ENCODE measurements at places on chromosomes 2 and 18. TPM values are rescaled to one million over a fixed set of nuclear protein-coding genes. Genes with fewer than 3 reads are reported as not detected.
A peak's percentile ranks its signal among the peaks of the same experiment; 100 is the strongest.

The NTSR2 gene
- not detected for total RNA-seq

The BOK gene
- total RNA-seq = 42.9 TPM

DNA sequence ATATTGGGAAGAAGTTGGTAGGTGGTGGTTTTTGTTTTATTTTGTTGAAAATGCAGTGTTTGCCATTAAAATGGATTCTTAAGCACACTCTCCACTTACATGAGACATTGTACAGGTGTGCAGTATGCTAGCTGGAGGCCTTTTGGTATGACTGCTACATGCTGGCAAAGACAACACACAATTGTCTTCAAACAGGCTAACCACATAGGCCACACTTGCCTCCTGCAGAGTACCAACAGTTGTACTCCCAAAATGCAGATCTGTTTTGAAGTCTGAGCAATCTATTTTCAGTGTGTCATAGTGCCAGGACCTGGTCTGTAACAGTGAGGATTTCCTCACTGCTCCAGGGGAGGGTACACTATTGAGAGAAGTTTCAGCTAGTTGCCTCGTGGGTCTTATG is 213.6 kb downstream of the ZRANB3 start:
- H3K4me1 ChIP-seq = no peaks in the 10 kb centered on the region
- DNase-seq = no peak
- H3K27me3 ChIP-seq = no peaks in the 10 kb centered on the region
- no peaks in the 10 kb centered on the region for H3K36me3 ChIP-seq
- H3K4me3 ChIP-seq = no peak overlapping the region

DNA sequence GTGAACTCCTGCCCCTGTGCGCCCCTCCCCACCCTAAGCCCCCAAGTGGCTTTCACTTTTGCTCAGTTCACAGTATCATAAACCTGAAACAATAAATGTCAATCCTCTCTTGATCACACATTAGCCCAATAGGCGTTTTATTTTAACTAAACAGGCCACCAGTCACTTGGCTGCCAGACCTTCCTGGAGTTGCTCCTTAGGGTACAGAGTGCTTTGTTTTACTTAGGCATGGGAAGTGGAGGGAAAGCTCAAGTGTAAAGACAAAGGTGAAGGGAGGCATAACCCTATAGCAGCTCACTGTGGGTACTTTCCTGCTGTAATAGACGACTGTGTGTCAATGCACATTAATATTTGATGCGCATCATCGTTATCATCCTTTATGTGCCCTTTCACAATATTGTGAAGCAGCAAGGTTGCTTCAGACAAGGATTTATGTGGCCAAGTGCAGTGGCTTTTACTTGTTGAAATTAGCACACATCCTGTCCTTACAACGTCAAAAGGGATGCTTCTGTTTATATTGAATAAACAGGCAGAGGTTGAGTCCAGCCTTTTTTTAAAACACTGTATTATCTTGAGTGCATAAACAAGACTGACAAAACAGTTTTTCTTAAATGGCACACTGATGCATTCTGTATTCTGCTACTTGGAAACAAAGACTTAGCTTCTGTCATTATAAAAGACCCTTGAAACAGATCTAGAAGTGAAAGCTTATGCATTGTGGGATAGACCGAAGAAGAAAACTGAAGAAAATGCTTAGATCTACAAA is 168.5 kb downstream of the TMEFF2 start:
- no peak overlapping the region for H3K4me3 ChIP-seq
- no peaks in the 10 kb centered on the region for H3K4me1 ChIP-seq
- no peak for DNase-seq
- no peaks in the 10 kb centered on the region for H3K27me3 ChIP-seq
- no peaks in the 10 kb centered on the region for H3K36me3 ChIP-seq
- H3K27ac ChIP-seq = no peak overlapping the region

DNA sequence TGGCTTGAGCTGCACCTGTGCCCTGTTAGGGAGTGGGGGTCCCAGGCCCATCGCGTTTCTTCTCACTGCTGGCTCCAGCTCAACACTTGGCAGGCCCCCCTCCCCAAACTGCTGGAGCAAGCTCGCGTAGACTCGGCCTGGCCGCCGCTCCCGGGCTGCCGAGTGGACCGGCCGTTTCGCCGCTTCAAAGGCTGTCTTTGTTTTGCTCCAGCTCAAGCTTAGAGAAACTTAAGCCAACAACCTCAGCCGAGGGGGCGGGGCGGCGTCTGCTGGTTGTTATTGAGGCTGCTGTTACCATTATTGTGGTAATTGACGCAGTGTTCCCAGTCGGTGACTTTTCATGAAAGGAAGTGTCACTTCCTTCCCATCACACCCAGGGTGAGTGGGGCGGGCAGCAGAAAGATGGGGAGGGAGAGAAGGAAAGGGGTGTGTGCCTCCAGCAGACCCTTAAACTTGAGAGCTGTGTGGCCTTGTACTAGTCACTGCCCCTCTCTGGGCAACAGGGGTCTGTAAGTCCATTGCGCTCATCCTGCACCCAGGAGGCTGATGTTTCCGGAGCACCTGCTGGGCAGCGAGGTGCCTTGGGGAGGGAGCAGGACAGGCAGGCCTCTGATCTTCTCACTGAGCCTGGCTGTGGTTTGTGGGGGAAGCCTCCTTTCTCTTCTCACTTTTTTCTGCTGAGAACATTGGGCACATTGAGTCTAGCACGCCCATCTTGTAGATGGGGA is 2.1 kb downstream of the ARID5A start:
- H3K27me3 ChIP-seq = no peaks in the 10 kb centered on the region
- H3K4me1 ChIP-seq = peaks cover 52% of the 10 kb centered on the region
- peak overlapping the region; percentile 96 for H3K4me3 ChIP-seq

DNA sequence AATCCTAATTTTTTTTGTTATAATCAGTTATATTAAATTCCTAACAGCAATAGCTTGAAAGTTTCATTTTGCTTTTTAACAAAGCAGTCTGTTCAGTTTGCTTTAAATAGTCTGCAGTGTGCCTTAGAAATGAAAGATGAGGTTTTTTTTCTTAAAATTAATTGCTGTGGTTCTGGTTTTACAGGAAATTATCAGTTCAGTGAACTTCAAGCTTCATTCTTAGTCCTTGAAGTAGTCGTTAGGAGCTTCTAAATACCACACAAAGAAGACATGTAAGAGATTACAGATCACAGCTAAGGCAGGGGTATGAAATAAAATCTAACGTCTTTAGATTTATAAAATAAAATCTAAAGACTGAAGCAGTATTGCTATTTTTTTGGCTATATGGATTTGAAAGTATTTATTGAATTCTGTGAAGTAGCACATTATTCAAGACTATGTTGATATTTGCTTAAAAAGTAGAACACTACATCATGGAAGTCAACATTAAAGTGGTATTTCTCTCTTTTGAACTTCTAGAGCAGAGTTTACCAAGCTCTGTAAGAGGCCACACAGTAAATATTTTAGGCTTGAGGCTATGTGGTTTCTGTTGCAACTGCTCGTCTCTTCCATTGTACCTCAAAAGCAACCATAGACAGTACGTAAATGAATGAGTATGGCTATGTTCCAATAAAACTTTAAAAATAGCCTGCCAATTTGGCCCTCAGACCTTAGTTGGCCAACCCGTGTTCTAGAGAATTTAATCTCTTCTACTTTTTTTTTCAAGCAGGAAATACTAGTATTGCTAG is 81.5 kb upstream of the STON1 start:
- H3K36me3 ChIP-seq = no peaks in the 10 kb centered on the region
- H3K4me1 ChIP-seq = peaks cover 27% of the 10 kb centered on the region
- H3K27ac ChIP-seq = peak overlapping the region; percentile 12
- H3K27me3 ChIP-seq = no peaks in the 10 kb centered on the region
- no peak for DNase-seq

DNA sequence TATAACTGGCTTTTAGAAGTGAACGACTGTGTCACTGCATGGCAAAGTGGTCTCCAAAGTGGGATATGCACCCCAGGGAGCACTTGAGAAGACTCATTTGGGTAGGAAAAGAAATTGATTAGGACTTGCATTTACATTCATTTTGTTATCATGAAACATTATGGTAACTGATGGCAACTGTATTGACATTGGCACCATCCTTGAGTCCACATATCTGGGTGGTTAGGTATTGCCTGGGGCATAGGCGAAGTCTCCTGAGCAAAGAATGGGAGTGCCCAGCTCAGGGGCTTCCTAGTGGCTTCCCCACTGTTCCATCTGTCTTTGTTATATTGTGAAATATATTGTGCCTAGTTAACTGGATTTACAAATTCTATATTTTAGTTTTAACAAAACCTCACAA is 29.2 kb downstream of the SPATS2L start:
- H3K27ac ChIP-seq = no peak overlapping the region
- H3K4me1 ChIP-seq = peaks cover 20% of the 10 kb centered on the region
- DNase-seq = no peak
- no peaks in the 10 kb centered on the region for H3K36me3 ChIP-seq

The ZNF804A gene
- 0.59 TPM for total RNA-seq

- peaks cover 7% of the 10 kb centered on the region for H3K27me3 ChIP-seq
- DNase-seq = peak; percentile 90
- peaks cover 2% of the 10 kb centered on the region for H3K4me1 ChIP-seq
- peak within 1 kb of the TSS; percentile 57 for H3K4me3 ChIP-seq
These were observed at the start of gene DOCK10 for GRCh38 chr2:225041851-225042799. Gene DOCK10 (minus strand): TSS chr2:225042468. CDS start chr2:225042374, 94 bp downstream.

The CNTNAP5 gene
- not detected for total RNA-seq

GRCh38 chr2:239390546-239391285 is 10.1 kb downstream of the HDAC4 start:
- no peaks in the 10 kb centered on the region for H3K27me3 ChIP-seq
- H3K4me1 ChIP-seq = peaks cover 10% of the 10 kb centered on the region
- no peak for DNase-seq
- H3K27ac ChIP-seq = no peak overlapping the region
- H3K36me3 ChIP-seq = no peaks in the 10 kb centered on the region

GRCh38 chr18:57063601-57064103 is 83.2 kb upstream of the BOD1L2 start:
- H3K27ac ChIP-seq = no peak overlapping the region
- H3K4me3 ChIP-seq = no peak overlapping the region
- DNase-seq = no peak
- no peaks in the 10 kb centered on the region for H3K4me1 ChIP-seq
- no peaks in the 10 kb centered on the region for H3K36me3 ChIP-seq

The B3GNT7 gene
- 64.5 TPM for total RNA-seq

DNA sequence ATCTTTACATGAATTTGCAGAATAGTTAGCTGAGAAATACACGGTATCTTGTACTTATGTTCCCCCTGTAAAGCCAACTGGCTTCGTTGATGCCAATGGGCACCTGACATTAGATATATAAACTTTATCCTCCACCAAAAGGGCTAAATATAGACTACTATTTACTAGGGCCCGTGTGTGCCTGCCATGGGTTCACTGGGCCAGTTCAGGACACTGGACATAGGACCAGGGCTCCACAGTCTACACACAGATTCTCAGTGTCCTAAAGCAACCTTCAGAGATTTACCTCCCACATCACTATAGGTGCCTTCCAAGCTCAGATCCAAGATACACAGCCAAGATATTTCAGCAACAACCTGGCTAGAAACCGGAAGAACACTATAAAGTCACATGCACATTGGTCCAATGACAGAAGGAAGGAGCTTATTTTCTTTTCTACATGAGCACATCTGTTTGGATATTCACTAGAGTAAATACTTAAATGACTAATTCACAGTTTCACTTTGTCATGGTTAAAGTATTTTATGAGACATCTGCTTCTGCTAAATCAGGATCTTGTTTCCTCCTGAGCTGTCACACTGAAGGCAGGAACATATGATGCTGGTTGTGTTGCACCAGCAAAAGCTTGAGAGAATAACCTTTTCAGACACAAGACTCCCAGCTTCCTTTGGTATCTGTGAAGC is 95.1 kb downstream of the MYO5B start:
- H3K36me3 ChIP-seq = no peaks in the 10 kb centered on the region
- H3K27me3 ChIP-seq = no peaks in the 10 kb centered on the region
- no peak overlapping the region for H3K4me3 ChIP-seq
- DNase-seq = no peak

The DIPK1C gene
- not detected for total RNA-seq

- peaks cover 18% of the 10 kb centered on the region for H3K4me1 ChIP-seq
- no peaks in the 10 kb centered on the region for H3K36me3 ChIP-seq
- DNase-seq = no peak
These were observed 38.5 kb downstream of the NCK2 start for GRCh38 chr2:105783151-105783738.

GRCh38 chr18:56393870-56394269 is 244.5 kb downstream of the TXNL1 start:
- no peak overlapping the region for H3K4me3 ChIP-seq
- H3K27ac ChIP-seq = no peak overlapping the region
- no peaks in the 10 kb centered on the region for H3K4me1 ChIP-seq

DNA sequence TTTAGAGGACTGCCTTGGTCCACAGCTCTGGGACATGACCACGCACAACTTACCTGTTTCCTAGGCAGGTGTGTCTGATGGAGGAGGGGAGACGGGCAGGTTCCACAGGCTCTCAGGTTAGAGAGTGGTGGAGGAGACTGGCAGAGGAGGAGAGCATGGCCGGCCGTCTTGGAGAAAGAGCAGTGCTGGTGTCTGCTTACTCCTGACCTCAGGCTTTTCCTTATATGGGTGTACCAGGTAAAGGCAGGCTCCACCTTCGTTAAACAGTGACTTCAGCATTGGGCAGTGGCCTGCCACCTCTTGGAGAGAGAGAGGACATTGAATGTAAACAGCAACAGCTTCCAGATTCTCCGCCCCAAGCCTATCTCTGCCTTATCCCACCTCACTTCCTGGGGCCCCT is at the start of gene CAPN13:
Gene CAPN13 (minus strand): TSS at position 198 of the 400 bp plus-strand sequence. CDS start 20,121 bp downstream, outside the sequence.
- DNase-seq = no peak
- no peaks in the 10 kb centered on the region for H3K36me3 ChIP-seq
- H3K27ac ChIP-seq = no peak within 1 kb of the TSS
- peaks cover 11% of the 10 kb centered on the region for H3K4me1 ChIP-seq
- no peak within 1 kb of the TSS for H3K4me3 ChIP-seq
